ENCODE measurements at places on chromosomes 1 and 21. TPM values are rescaled to one million over a fixed set of nuclear protein-coding genes. Genes with fewer than 3 reads are reported as not detected.
A peak's percentile ranks its signal among the peaks of the same experiment; 100 is the strongest.

DNA sequence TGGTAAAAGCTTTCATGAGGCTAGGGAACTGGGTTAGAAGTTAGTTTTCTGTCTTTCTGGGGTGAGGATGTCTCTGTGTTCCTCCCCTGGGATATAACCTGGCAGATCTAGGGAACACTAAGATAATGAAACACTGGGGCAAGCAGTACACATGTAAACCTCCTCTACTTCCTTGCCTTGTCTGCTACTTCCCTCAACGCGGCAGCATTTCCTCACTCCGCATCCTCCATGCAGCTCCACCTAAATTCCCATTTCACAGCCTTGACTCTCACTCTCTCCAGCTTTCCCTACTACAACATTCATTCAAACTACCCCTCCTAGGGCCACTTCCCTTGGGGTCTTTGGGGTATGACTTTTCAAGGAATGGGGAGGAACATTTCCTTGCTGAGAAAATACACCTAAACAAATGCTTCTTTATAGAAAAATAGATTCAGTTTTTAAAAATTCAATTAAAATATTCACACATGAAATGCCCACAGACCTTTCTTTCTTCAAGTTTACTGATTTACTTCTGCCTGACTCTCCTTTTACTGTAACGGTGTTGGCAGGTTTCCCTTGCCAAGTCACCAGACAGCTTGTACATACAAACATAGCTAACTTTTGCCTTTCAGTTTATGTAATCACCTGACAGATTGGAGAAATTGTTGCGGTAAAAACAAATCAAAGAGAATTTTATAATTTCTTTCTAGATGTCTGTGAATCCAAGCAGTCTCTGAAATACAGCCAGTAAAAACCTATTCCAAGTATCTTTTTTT is 90.1 kb downstream of the TNFSF18 start:
- peak overlapping the region; percentile 10 for H3K27ac ChIP-seq
- H3K4me3 ChIP-seq = no peak overlapping the region
- H3K27me3 ChIP-seq = no peaks in the 10 kb centered on the region
- peaks cover 31% of the 10 kb centered on the region for H3K4me1 ChIP-seq
- no peaks in the 10 kb centered on the region for H3K36me3 ChIP-seq

DNA sequence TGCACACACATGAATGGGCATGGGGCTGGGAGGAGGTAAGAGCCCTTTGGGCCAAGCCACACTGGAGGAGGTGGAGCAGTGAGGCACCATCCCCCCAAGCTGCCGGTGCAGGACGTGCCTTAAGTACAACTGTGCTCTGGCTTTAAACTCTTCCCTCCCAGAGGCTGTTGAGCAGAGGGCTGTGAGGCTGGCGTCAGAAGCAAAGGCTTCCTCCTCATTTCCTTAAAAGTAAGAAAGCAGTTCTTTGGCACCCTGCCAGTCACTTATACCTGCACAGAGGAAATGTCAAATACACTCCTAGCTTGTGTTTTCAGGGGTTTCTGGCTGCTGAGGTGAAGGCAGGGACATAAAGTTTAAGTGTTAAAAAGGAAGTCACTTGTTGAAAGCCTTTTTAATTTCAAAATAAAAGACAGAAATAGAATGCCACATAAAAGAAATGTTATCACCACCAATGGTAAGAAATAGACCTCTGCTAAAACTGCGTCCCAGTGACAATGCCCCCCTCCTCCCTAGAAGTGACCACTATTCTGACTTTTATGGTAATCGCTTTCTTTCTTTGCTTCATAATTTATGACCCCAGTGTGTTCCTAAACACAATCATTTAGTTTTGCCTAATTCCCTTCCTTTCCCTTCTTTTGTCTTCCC is 33.0 kb downstream of the LAMC2 start:
- peaks cover 4% of the 10 kb centered on the region for H3K4me1 ChIP-seq
- H3K4me3 ChIP-seq = no peak overlapping the region
- DNase-seq = peak; percentile 58
- H3K36me3 ChIP-seq = no peaks in the 10 kb centered on the region
- H3K27ac ChIP-seq = no peak overlapping the region
- no peaks in the 10 kb centered on the region for H3K27me3 ChIP-seq

DNA sequence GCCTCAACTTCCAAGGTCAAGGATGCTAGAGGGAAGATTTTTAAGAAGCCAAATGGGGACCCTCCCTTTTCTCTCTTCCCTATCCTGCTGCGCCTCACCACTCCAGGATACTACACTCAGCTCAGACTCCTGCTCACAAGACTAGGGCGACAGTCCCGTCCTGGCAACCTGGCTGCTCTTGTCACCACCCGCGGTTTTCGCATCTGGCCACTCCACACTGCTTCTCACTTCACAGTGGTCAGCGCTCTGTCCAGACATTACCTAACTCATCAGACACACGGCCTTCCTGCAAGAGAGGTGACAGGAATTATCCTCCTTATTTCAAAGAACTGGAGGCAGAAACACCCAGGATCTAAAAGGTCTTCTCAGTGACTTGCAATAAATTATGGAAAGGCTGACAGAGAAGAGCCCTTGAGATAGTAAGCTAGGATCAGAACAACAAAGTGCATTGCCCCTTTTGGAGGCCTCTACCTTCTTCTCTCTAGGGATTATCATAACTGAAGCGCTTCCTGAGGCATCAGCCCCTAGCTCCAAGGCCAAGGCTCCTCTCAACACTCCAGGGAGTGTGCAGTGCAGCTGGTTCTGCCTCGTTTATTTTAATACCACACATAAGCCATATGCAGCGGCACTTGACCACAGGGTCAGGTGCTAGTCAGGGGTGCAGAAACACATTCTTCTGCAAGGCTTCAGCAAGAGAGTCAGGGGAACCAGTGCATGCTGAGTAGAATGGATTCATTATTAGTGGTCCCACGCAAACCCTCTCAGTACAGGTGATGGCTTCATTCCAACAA is 41.9 kb downstream of the ASTN1 start:
- no peak overlapping the region for H3K27ac ChIP-seq
- no peaks in the 10 kb centered on the region for H3K4me1 ChIP-seq

- no peaks in the 10 kb centered on the region for H3K36me3 ChIP-seq
- DNase-seq = no peak
- H3K4me3 ChIP-seq = no peak overlapping the region
- H3K4me1 ChIP-seq = no peaks in the 10 kb centered on the region
- H3K27ac ChIP-seq = no peak overlapping the region
- H3K27me3 ChIP-seq = peaks cover 15% of the 10 kb centered on the region
Observed at GRCh38 chr21:34703571-34703970, 34.8 kb downstream of the CLIC6 start.

GRCh38 chr1:234486858-234487840 is 8.2 kb upstream of the TARBP1 start:
- DNase-seq = peak; percentile 84
- peaks cover 7% of the 10 kb centered on the region for H3K4me1 ChIP-seq
- peaks cover 9% of the 10 kb centered on the region for H3K27me3 ChIP-seq
- no peaks in the 10 kb centered on the region for H3K36me3 ChIP-seq

DNA sequence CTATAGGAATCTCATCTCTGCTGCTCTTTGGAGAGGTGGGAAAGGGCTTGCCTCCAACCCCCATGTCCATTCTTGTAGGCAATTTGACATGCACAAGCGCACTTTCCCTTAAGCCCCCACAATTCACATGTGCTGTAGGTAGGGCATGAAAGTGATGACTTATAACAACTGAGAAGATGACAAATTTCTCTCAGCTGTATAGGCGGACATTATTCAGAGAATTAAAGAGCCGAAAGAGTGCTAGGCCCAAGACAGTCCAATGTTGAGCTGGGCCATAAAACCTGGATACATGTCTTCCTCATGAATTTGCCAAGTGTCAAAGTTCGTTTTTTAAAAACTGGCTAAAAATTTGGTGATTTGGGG is 106.3 kb upstream of the LYPLAL1 start:
- H3K36me3 ChIP-seq = no peaks in the 10 kb centered on the region
- no peak overlapping the region for H3K27ac ChIP-seq
- no peak overlapping the region for H3K4me3 ChIP-seq
- no peaks in the 10 kb centered on the region for H3K27me3 ChIP-seq
- no peaks in the 10 kb centered on the region for H3K4me1 ChIP-seq
- no peak for DNase-seq

DNA sequence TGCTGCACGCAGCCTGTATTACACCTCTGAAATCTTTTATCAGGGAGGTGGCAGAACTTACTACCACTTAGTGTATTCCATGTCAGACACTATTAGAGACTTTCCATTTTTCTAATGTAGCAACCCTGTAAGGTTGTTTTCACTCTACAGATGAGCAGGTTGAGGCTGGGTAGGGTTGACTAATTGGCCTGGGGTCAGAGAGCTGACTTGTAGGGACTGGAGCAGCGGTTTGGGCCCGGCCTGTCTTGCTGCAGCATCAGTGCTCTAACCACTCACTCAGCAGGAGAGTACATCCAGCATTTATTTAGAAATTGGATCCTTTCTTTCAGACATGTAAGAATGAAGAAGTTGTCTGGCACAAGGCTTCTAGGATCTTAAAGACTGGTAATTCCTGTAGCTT is 25.7 kb upstream of the NBL1 start:
- peaks cover 3% of the 10 kb centered on the region for H3K36me3 ChIP-seq
- no peak for DNase-seq
- H3K27me3 ChIP-seq = no peaks in the 10 kb centered on the region
- H3K4me3 ChIP-seq = no peak overlapping the region
- no peaks in the 10 kb centered on the region for H3K4me1 ChIP-seq

GRCh38 chr21:31948676-31949075 is 75.9 kb downstream of the HUNK start:
- DNase-seq = no peak
- H3K27ac ChIP-seq = no peak overlapping the region
- no peaks in the 10 kb centered on the region for H3K36me3 ChIP-seq
- H3K27me3 ChIP-seq = no peaks in the 10 kb centered on the region
- H3K4me1 ChIP-seq = no peaks in the 10 kb centered on the region

DNA sequence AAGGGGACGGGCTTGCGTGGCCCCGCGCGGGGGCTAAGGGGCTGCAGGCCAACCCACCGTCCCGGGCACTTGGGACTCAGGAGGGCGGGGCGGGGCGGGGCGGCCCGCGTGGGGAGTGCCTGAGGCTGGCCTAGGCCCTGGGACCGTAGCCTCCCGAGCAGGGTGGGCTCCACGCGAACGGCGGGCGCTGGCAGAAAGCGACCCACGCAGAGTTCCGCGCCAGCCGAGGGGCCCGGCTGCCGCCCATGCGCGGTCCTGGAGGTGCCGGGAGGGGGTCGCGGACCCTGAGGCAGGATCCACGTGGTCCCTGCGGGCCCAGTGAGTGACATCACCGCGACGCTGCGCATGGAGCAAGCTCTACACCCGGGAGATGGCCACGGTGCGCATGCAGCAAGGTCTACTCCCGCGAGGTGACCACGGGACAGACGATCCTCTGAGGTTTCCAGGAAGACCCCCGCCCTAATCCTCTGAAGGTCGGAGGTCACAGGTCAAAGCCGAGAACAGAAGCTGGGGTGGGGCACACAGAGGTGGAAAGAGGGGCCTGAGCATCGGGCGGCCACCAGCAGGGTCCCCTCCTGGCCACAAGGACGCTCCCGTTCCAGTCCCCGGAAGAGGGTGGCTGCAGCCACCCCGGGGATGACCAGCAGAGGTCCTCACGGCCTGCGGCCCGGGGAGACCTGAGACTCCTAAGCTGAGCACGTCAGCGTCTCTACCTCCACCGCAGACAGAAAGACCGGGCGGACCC is 13.5 kb upstream of the SLC19A1 start:
- no peak overlapping the region for H3K27ac ChIP-seq
- H3K36me3 ChIP-seq = no peaks in the 10 kb centered on the region
- H3K27me3 ChIP-seq = peaks cover 5% of the 10 kb centered on the region
- peak; percentile 60 for DNase-seq
- peak overlapping the region; percentile 33 for H3K4me3 ChIP-seq

- DNase-seq = peak; percentile 42
- no peaks in the 10 kb centered on the region for H3K36me3 ChIP-seq
- H3K4me3 ChIP-seq = no peak overlapping the region
- no peaks in the 10 kb centered on the region for H3K27me3 ChIP-seq
- H3K27ac ChIP-seq = no peak overlapping the region
Observed at GRCh38 chr1:192474080-192474683, 101.4 kb upstream of the RGS1 start.

- no peaks in the 10 kb centered on the region for H3K36me3 ChIP-seq
- no peak for DNase-seq
- H3K4me3 ChIP-seq = no peak overlapping the region
- peaks cover 5% of the 10 kb centered on the region for H3K4me1 ChIP-seq
Observed at GRCh38 chr1:203555076-203555475, 61.1 kb downstream of the OPTC start.

GRCh38 chr1:6683434-6683833 is 18.2 kb downstream of the DNAJC11 start:
- no peaks in the 10 kb centered on the region for H3K27me3 ChIP-seq
- H3K4me1 ChIP-seq = peaks cover 2% of the 10 kb centered on the region
- DNase-seq = no peak
- H3K36me3 ChIP-seq = peaks cover 4% of the 10 kb centered on the region
- no peak overlapping the region for H3K4me3 ChIP-seq
- no peak overlapping the region for H3K27ac ChIP-seq

DNA sequence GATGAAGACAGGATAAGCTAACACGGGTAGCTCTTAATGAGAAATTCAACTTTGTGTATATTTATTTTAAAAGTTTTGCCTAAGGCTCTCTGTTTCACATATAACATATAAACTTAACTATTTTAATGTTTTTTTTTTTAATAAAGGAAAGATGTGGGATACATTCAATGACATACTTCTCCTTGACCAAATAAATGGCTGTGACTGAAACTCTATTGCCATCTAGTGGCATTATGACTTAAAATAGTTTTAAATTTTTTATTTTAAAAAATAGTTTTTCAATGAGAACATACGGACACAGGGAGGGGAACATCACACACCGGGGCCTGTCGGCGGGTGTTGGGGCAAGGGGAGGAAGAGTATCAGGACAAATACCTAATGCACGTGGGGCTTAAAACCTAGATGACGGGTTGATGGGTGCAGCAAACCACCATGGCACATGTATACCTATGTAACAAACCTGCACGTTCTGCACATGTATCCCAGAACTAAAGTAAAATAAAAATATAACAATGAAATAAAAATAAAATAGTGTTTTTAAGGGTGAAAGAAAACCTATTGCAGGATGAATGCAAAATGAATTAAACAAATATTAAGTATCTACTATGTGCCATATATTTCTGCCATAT is 83.4 kb downstream of the LYST start:
- H3K36me3 ChIP-seq = no peaks in the 10 kb centered on the region
- H3K4me1 ChIP-seq = no peaks in the 10 kb centered on the region

DNA sequence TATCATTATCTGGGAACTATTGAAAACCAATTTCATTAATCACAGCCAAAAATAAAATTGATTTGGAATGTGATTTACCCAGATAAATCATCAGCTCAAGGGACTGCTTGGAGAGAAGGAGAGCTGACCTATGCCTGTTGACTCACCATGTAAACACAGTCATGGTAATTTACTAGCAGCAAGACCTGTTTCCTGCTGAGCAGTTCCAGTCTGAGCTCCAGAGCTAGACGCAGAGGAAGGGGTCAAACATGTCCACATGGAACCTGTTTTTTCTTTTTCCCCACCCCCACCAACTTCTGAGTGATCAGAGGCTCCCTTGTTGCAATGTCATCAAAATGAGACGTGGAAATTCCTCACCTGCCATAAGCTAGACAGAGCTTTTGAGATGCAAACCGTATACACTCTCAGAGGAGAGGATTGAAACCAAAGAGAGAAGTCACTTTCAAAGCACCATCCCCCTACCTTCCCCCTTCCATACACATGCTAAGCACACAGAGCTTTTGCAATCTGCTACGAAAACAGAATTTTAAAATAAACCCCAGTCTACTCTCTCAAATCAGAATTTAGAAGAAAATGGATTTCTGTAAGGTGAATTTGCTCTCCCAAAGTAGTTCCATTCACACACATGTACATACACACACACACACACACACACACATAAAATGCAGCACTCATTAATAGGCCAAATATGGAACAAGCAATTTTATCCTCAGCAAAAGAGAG is 55.9 kb upstream of the PTGFRN start:
- H3K4me1 ChIP-seq = peaks cover 30% of the 10 kb centered on the region
- no peaks in the 10 kb centered on the region for H3K27me3 ChIP-seq
- peak overlapping the region; percentile 72 for H3K27ac ChIP-seq
- peak; percentile 94 for DNase-seq
- H3K4me3 ChIP-seq = no peak overlapping the region

The NOL9 gene
- 39.7 TPM for total RNA-seq

The ARHGEF16 gene
- total RNA-seq = 0.51 TPM

The ENSA gene
- total RNA-seq = 155 TPM

The CLDN8 gene
- total RNA-seq = not detected

All from endothelial cell of umbilical vein (primary cell).